Fibroblast of the conjunctiva (primary cell): ENCODE measurements at places on chromosomes 7 and 10.

DNA sequence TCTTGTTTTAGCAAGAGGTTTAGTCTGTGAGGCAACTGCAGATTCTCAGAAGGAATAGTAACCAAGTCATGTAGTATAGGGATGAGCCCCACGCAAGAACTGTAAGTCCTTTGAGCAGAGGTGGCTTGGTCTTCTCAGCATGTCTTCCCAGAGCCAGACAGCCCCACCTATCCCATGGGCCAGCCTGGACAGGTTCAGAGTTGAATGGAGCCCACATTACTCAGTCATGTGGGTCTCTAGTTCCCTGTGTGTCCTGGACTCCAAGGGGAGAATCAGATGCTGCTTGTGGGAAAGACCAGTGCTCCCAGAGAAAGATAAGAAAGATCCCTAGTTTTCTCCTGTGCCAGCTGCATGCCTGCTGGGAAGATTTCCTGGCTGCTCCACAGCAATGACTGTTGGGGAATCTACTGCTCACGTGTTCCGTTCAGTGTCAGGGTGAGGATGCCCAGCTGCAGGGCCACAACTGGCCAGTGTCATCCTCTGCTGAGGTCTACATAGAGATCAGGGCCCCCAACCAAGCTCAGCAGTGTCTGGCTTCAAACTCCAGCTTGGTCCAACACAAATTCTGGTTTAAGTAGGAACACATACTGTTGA lies 66.9 kb upstream of the UNC5B start:
- no peak for DNase-seq

GRCh38 chr10:4450981-4451908 lies 374.8 kb upstream of the AKR1E2 start:
- DNase-seq: peak; percentile 74

- peak; percentile 12 for DNase-seq
These were observed 33.1 kb upstream of the GALNT11 start for GRCh38 chr7:151992375-151992774.

GRCh38 chr10:97426776-97427570 lies 982 bp downstream of the PGAM1 start:
- DNase-seq: no peak

DNA sequence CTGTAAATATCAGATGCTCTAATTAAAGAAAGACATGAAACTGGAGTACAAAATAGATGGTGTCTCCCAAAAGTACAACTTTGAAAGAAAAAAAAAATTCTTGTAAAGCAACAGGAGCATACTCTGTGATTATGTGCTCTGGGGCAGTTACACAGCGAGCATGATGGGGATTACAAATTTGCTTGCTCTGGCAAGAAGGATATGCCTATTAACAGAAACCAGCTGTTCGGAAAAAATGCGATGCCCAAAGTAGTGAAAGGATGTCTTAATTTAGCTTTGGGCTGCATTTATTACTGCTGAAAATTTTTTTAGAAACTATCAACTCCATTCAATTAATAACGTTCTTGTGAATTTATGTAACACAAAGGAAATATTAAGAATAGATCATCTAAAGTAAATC lies 256.9 kb upstream of the TPK1 start:
- peak; percentile 14 for DNase-seq

DNA sequence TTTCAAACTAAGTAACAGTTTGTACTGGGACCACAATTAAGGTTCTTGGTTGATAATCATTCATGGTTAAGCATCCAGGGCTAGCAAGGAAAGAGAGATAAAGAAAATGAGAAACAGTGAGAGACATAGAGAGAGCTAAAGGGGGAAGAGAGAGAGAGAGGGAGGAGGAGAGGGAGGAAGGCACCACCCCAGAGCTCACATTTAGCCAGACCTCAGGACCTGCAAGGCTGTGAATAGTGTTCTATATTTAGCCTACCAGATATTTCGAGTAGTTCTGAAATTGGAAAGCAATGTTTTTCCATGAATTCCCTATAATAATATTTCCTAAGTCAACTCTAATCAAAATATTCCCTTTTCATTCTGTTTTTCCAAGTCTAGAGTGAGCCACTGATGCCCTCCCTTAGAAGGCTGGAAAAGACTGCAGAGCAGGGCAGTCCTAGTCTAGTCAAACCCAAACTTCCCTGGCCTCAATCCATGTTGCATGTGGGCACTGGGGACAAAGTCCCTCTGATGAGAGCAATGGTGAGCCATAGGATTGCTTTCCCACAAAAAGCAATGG lies 119.4 kb upstream of the INHBA start:
- no peak for DNase-seq

GRCh38 chr10:95518455-95519452 lies 42.4 kb downstream of the SORBS1 start:
- DNase-seq: no peak

- DNase-seq: peak; percentile 92
These were observed 29.3 kb downstream of the RHOBTB1 start for GRCh38 chr10:60914690-60915141.

GRCh38 chr7:5525271-5526099 lies 101.9 kb upstream of the TNRC18 start:
- DNase-seq: no peak

GRCh38 chr7:143008007-143008901 lies 18.7 kb downstream of the OR9A2 start:
- peak; percentile 37 for DNase-seq

- no peak for DNase-seq
These were observed 503.9 kb upstream of the IGFBP3 start for GRCh38 chr7:46424934-46425333.

- DNase-seq: no peak
These were observed 535 bp upstream of the EPC1 start for GRCh38 chr10:32347363-32348022.

DNA sequence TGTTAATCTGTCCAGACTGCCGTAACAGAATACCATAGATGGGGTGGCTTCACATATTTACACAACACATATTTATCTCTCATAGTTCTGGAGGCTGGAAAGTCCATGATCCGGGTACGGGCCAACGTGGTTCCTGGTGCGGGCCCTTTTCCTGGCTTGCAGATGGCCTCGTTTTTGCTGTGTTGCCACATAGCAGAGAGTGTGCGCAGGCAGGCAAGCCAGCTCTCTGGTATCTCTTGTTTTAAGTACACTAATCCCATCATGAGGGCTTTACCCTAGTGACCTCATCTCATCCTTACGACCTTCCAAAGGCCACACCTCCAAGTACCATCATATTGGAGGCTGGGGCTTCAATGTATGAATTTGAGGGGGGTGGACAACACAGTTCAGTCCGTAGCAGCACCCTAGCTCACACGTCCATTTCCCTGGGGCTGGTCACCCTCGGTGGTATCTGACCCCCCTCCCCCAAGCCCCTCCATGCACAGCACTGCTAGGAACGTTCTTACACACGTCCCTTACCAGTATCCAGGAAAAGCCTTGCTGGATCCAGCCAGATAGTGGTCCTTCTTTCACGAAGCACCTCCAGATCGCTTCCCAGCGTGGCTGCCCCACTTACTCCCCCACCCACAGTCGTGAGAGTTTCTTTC lies 21.5 kb downstream of the CUX1 start:
- no peak for DNase-seq

DNA sequence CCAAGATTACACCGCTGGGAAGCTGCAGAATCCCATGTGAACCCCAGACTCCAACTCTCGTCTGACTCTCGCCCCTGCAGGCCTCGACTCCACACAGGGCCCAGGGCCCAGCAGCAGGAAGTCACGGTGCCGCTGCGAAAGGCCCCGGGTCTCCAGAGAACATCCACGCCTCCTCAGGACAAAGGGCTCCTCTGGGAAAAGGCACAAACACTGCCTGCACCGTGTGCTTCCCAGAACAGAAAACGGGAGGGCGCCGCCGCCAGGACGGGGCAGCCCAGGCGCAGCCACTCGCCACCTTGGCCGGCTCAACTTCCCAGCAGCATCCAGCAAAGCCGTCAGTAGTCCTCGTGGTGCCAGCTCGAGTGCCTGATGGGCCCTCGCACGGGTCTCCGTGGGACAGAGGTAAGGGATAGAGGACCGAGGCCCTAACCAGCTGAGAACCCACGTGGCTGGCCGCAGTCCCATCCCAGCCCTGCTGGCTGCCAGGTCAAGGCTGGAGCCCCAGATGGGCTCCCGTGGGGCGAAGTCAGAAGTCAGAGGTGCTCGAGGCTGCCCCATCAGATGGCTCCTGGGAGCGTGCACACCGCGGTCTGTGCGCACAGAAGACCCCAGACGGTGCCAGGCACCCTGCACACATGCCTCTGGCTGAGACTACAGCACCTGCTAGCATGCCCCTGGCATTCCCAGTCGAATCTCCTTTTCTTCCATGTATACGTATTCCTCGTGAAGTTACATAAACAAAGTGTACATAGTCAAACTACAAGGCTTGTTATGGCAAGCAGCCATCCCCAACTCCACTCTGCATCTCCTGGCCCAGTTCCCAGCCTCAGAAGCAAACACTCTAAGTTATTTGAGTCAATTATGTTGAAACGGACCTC lies 60.2 kb downstream of the MAD1L1 start:
- peak; percentile 90 for DNase-seq

GRCh38 chr7:101302641-101303101 lies 18.9 kb downstream of the IFT22 start:
- no peak for DNase-seq

DNA sequence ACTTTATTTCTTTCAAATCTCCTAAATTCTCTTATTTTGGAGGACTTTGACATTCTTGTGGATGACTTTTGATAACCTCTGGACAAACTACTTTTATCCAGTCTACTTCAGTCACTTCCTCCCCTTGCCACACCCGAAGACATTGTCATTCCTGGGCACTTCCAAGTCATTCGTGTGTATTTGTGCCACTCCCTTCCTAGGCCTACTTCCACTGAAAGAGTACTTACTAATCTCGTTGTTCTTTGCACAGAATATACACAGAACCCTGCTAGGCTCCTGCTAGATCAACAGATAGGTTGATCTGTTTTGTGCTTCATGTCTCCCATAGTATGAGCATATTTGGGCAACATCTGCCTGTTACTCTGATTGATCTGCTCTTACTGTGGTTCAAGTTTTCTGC lies 355.4 kb downstream of the HGF start:
- DNase-seq: no peak

DNA sequence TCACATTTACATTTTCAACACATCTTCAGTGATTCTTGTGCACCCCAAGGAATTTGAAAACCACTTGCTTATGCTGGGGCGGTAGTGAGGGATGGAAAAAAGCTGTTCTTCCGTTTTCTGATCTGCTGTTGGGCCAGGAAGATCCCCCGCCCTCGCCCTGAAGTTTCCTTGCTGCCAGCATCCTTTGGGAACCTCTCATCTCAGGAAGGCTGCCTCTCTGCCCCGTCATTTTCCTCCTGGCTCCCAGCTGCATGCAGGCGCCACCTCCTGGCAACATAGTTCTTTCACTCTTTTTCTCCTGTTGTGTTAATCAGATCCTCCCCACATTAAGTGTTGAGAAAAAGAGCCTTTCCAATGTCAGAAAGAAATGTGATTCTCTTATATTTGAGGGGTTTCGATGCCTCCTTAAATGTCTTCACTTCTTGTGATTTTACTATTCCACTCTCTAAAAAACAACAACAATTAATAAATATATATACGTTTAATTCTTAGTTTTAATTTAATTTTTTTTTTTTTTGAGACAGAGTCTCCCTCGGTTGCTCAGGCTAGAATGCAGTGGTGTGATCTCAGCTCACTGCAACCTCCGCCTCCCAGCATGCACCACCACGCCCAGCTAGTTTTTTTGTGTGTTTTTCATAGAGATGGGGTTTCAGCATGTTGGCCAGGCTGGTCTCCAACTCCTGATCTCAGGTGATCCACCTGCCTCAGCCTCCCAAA lies 122.9 kb downstream of the RALA start:
- DNase-seq: peak; percentile 77

DNA sequence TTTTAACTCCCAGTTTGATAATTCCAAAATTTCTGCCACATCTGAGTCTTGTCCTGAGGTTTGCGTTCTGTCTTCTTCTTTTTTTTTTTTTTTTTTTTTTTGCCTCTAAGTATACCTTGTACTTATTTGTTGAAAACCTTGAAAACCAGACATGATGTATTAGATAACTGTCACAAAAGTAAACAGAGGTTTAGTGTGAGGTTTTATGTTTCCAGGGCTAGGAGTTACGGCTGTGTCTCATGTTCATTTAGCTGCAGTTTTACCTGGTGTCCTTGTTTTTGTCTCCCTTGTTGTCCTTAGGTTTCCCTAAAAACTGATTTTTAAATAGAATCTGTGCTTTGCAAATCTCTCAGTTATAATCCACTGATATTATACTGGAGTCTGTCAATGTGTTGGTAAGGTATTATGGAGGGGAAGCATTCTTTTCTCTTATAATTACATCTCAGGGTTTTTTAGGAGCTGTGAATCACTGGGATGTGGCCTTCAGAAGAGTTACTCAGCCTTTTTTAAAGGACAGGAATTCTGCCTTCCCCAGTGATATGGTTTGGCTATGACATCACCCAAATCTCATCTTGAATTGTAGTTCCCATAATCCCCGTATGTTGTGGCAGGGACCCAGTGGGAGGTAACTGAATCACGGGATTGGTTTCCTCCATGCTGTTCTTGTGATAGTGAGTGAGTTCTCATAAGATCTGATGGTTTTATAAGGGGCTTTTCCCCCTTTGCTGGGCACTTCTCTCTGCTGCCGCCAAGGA lies 95.0 kb downstream of the CDCA7L start:
- no peak for DNase-seq

DNA sequence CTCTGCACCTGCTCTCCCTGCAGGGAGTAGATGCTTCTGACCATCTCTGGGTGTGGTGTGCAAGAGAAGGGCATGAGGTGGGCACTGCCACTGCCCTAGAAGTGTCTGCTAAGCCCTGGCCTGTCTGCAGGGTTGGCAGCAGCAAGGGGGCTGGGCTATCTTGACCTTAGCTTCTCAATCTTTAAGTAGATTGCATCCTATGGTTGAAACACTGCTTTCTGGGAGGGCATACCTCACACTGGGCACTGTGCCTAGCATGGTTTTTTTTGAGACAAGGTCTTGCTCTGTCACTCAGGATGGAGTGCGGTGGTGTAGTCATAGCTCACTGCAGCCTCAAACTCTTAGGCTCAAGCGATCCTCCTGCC lies 54.9 kb downstream of the CLIP2 start:
- no peak for DNase-seq

GRCh38 chr10:132392184-132392800 lies 4.7 kb upstream of the PWWP2B start:
- no peak for DNase-seq

GRCh38 chr10:52028523-52028858 lies 285.6 kb upstream of the DKK1 start:
- no peak for DNase-seq

- no peak for DNase-seq
These were observed 81.6 kb upstream of the SAMD8 start for GRCh38 chr10:75029857-75030256.

DNA sequence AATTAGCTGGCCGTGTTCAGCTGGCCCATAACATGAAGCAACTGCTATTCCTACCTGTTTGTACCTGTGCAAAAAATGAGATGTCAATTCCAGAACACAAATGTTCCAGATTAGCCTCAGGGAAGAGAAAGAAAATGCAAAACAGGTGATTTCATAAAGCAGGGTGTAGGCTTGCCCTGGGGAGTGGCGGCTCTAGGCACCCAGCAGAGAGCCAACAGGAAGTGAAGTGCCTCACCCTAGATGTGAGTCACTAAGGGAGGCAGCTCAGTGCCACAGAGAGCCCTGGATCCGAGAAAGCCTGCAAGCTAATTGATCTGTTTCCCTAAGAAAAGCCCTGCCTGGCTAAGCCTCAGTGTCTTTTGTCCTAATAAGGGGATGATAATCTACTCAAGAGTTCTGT lies 240.0 kb downstream of the ARHGAP21 start:
- DNase-seq: no peak
